ENCODE measurements at places on chromosomes 2 and 18.
A peak's percentile ranks its signal among the peaks of the same experiment; 100 is the strongest.

DNA sequence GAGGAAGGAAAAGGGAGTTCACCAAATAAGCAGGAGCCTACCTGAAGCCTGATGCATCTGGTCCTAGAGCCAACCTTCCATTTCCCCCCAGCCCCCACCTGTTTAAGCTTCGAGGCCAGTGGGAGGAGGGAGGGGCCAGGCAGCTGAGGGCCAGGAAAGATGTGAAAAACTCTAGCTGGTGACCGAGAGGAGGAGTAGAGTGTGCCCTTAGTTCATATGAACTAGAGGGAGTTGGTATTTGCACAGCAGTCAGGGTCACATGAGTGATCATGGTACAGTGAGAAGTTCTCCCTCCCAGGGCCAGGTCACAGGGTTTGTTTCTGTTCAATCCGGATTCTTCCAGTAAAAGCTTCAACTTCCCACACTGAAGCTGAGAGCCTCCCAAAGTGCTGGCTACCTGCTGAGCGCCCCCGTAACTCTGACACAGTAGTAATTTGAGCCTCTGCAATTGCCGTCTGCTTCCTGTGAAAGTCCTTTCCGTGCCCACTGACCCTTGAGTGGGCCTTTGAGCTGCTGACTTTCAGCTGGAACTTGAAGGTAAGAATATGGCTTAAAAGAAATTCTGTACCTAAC lies at the start of gene SULT1C2:
TSS of gene SULT1C2 (plus strand) at position 362 of the 573 bp plus-strand sequence. CDS start 4,773 bp downstream, outside the sequence.
- no peak within 1 kb of the TSS for H3K4me3 ChIP-seq
- H3K36me3 ChIP-seq = no peaks in the 10 kb centered on the region
- no peaks in the 10 kb centered on the region for H3K4me1 ChIP-seq
- H3K27me3 ChIP-seq = no peaks in the 10 kb centered on the region

GRCh38 chr2:57809230-57809629 lies 237.4 kb upstream of the VRK2 start:
- H3K27ac ChIP-seq = no peak overlapping the region
- DNase-seq = no peak
- H3K4me3 ChIP-seq = no peak overlapping the region
- no peaks in the 10 kb centered on the region for H3K27me3 ChIP-seq

- no peak for DNase-seq
- no peaks in the 10 kb centered on the region for H3K27me3 ChIP-seq
- H3K36me3 ChIP-seq = no peaks in the 10 kb centered on the region
- H3K27ac ChIP-seq = no peak overlapping the region
- no peaks in the 10 kb centered on the region for H3K4me1 ChIP-seq
These were observed 136.4 kb upstream of the SLC1A4 start for GRCh38 chr2:64852771-64853241.

GRCh38 chr2:29443151-29443550 lies 327.9 kb downstream of the CLIP4 start:
- H3K4me1 ChIP-seq = no peaks in the 10 kb centered on the region
- DNase-seq = no peak
- no peaks in the 10 kb centered on the region for H3K36me3 ChIP-seq
- no peaks in the 10 kb centered on the region for H3K27me3 ChIP-seq
- H3K4me3 ChIP-seq = no peak overlapping the region

- H3K4me1 ChIP-seq = peaks cover 7% of the 10 kb centered on the region
- no peak for DNase-seq
- H3K36me3 ChIP-seq = peaks cover 30% of the 10 kb centered on the region
- no peaks in the 10 kb centered on the region for H3K27me3 ChIP-seq
These were observed 5.5 kb downstream of the NHEJ1 start for GRCh38 chr2:219155054-219155644.

DNA sequence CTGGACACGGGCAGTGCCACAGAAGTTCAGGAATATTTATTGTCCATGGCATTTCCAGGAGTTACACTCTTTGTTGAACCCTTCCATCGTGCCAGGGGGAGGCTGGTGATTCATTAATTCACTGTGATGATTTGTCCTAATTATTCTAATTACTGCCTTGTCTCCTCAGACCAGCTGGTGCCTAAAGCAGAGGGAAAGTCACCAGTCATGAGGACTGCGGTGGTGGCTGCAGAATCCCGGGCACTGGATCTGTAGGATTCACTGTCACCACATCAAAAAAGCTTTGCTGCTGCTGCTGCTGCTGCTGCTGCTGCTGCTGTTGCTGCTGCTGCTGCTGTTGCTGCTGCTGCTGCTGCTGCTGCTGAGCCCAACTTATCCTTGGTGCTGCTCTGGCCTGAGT lies 908.2 kb downstream of the TSN start:
- no peak overlapping the region for H3K27ac ChIP-seq
- no peak overlapping the region for H3K4me3 ChIP-seq
- DNase-seq = no peak
- no peaks in the 10 kb centered on the region for H3K4me1 ChIP-seq
- H3K36me3 ChIP-seq = no peaks in the 10 kb centered on the region

DNA sequence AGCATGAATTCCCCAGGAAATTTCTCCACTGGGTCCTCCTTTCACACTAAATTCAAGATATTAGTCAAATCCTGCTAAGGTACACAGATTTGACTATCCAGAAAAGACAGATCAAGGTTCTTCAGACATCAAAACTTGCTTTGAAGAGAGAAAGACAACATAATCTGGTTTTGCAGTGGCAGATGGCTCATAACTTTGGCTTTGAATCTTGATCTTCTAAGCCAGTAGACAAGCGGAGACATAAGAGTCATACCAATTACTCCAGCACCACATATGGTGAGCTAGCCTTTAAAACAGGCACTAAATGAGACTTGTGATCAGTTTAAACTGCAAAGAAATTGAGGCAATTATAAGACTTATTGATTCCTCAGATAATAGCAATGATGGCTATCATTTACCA lies 29.3 kb downstream of the PDE11A start:
- H3K36me3 ChIP-seq = no peaks in the 10 kb centered on the region
- H3K4me1 ChIP-seq = no peaks in the 10 kb centered on the region
- peaks cover 3% of the 10 kb centered on the region for H3K27me3 ChIP-seq
- no peak overlapping the region for H3K27ac ChIP-seq
- no peak overlapping the region for H3K4me3 ChIP-seq

- no peak overlapping the region for H3K4me3 ChIP-seq
- no peak overlapping the region for H3K27ac ChIP-seq
- no peaks in the 10 kb centered on the region for H3K36me3 ChIP-seq
- H3K27me3 ChIP-seq = no peaks in the 10 kb centered on the region
- DNase-seq = no peak
- H3K4me1 ChIP-seq = peaks cover 7% of the 10 kb centered on the region
These were observed 5.7 kb upstream of the KRCC1 start for GRCh38 chr2:88061295-88061694.

DNA sequence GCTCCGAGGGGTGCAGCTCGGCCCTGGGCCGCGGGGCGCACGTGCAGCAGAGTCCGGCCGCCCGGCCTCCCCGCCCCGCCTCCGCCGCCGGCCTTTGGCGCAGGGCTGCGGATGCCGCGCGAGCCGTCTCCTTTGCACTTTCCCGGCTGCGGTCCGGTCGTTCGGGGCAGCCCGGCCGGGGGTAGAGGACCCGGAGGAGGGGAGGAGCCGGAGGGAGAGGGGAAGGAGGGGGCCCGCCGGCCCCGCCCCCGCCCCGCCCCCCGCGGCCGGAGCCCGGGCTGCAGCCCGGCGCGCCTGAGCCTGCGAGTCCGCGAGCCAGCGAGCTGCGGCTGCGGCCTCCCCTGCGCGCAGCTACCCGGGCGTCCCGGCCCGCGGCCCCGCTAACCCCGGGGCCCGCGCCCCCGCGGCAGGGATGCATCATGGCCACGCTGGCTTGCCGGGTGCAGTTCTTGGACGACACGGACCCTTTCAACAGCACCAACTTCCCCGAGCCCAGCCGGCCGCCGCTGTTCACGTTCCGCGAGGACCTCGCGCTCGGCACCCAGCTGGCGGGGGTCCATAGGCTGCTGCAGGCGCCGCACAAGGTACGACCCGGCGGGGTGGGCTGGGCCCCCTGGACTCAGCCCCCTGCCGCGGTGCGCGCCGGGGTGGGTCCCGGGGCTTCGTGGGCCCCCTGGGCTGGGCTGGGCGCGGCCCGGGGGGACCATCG lies at the start of gene FHOD3:
TSS of gene FHOD3 (plus strand) at position 297 of the 709 bp plus-strand sequence. CDS start at position 420, 123 bp downstream.
- no peaks in the 10 kb centered on the region for H3K36me3 ChIP-seq
- H3K27me3 ChIP-seq = peaks cover 37% of the 10 kb centered on the region
- no peak for DNase-seq

DNA sequence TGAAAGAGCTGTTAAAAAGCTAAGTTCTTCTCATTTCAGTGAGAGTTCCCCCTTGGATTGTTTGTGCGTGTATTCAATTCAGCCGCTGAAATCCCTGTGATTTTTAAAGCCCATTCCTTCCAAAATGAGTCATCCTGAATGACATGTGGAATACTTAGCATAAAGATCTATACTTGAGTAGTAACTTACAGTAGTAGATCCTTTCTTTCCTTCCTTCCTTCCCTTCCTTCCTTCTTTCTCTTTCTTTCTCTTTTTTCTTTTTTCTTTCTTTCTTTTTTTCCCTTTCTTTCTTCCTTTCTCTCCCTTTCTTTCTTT lies 18.2 kb upstream of the SOX11 start:
- peaks cover 8% of the 10 kb centered on the region for H3K27me3 ChIP-seq
- H3K27ac ChIP-seq = no peak overlapping the region
- no peak overlapping the region for H3K4me3 ChIP-seq
- DNase-seq = no peak
- H3K36me3 ChIP-seq = no peaks in the 10 kb centered on the region

DNA sequence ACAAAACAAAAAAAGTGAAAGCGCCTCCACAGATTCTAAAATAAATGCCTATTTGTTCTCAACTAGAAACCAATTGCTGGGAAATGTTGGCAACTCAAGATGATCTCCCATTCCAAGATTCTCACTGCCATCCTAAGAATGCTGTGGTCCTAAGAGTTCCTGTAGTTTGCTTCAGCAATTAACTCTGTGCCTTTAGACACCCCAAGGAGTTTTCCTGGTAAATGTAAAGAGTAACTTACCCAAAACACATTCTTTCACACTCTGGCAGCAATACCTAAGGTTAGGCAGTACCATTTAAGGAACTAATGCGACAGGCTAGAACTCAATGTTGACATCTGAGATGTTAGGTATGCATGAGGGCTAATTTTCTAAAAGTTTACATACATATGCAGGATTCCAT lies 58.8 kb upstream of the TANK start:
- H3K4me1 ChIP-seq = no peaks in the 10 kb centered on the region
- H3K4me3 ChIP-seq = no peak overlapping the region
- DNase-seq = no peak
- no peaks in the 10 kb centered on the region for H3K36me3 ChIP-seq
- no peaks in the 10 kb centered on the region for H3K27me3 ChIP-seq

DNA sequence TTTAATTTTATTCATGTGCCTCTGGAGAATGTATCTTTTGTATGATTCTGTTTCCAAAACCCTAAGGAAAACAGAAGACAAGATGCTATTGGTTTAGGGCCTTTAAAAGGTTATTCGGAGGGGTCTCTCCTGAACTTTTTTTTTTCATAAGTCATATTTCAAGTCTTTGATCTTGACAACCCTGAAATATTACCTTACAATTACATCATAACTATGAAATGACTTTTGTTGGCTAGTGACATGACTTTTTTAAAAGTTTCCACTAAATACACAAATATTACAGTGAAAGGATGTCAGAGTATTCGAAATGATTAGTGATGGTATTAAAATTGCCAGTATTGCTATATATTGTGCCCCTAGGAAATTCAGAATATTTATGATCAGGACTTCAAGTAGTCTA lies 31.8 kb upstream of the FZD7 start:
- H3K4me1 ChIP-seq = no peaks in the 10 kb centered on the region
- no peak overlapping the region for H3K27ac ChIP-seq
- no peaks in the 10 kb centered on the region for H3K36me3 ChIP-seq
- DNase-seq = no peak

- H3K36me3 ChIP-seq = no peaks in the 10 kb centered on the region
- DNase-seq = peak; percentile 85
- peak overlapping the region; percentile 85 for H3K4me3 ChIP-seq
- H3K27ac ChIP-seq = peak overlapping the region; percentile 96
These were observed 550 bp downstream of the MFSD6 start for GRCh38 chr2:190408538-190409271.

GRCh38 chr2:237064203-237065070 lies 21.3 kb upstream of the COPS8 start:
- no peak overlapping the region for H3K27ac ChIP-seq
- H3K36me3 ChIP-seq = no peaks in the 10 kb centered on the region
- H3K4me1 ChIP-seq = no peaks in the 10 kb centered on the region

- H3K36me3 ChIP-seq = no peaks in the 10 kb centered on the region
- H3K4me3 ChIP-seq = no peak overlapping the region
- DNase-seq = no peak
- no peaks in the 10 kb centered on the region for H3K4me1 ChIP-seq
These were observed 31.4 kb downstream of the AQP12A start for GRCh38 chr2:240722796-240723735.

GRCh38 chr2:67996772-67997527 lies 65.9 kb downstream of the C1D start:
- no peaks in the 10 kb centered on the region for H3K36me3 ChIP-seq
- no peaks in the 10 kb centered on the region for H3K4me1 ChIP-seq
- DNase-seq = no peak
- peaks cover 17% of the 10 kb centered on the region for H3K27me3 ChIP-seq
- H3K4me3 ChIP-seq = no peak overlapping the region

- peaks cover 7% of the 10 kb centered on the region for H3K4me1 ChIP-seq
- DNase-seq = no peak
- no peak overlapping the region for H3K4me3 ChIP-seq
- no peaks in the 10 kb centered on the region for H3K27me3 ChIP-seq
- H3K36me3 ChIP-seq = no peaks in the 10 kb centered on the region
These were observed 2.4 kb upstream of the MFF start for GRCh38 chr2:227322530-227323205.

DNA sequence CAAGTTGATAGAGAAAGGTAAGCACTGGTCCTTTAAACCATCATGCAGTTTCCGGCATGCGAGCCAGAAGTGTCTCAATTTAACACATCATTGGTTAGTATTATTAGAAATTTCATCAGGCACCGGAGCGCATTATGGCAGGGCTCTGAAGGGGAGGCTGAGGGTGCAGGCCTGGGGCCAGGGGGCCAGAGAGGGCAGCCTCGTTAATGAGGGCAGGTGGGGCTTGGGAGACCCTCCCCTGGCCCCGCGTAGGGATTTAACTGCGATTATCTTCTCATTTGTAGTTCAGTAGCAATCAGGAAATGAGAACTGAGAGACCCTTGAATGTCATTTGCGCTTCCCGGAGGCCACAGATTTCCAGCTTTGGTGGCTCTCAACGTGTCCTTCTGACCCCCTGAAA lies 246.4 kb downstream of the KLHL29 start:
- H3K4me1 ChIP-seq = no peaks in the 10 kb centered on the region
- no peak overlapping the region for H3K4me3 ChIP-seq
- no peak for DNase-seq
- no peak overlapping the region for H3K27ac ChIP-seq

GRCh38 chr2:46329803-46330775 lies 32.9 kb downstream of the EPAS1 start:
- no peaks in the 10 kb centered on the region for H3K4me1 ChIP-seq
- no peak overlapping the region for H3K27ac ChIP-seq
- H3K27me3 ChIP-seq = peaks cover 17% of the 10 kb centered on the region
- DNase-seq = no peak

DNA sequence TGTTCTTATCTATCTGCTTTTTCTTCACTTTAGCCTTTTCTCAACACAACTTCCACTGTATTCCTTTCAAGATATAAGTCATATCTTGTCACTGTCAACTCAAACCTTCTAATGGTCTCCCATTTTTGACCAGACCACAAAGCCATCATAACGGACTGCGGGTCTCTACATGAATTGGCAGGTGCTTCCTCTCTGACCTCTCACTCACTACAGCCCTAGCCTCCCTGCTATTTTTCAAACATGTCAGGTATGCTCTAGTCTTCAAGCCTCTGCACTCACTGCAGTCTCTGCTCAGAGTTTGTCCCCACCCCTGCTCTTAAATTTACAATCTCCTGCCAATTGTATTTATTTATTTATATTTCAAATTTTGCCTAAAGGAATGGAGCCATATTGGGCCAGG lies 858.1 kb downstream of the TRIB2 start:
- H3K4me1 ChIP-seq = no peaks in the 10 kb centered on the region
- no peak for DNase-seq
- no peaks in the 10 kb centered on the region for H3K27me3 ChIP-seq

Data from T-cell (primary cell).